GM03348 (cell line): ENCODE measurements at places on chromosomes 1 and 21.

DNA sequence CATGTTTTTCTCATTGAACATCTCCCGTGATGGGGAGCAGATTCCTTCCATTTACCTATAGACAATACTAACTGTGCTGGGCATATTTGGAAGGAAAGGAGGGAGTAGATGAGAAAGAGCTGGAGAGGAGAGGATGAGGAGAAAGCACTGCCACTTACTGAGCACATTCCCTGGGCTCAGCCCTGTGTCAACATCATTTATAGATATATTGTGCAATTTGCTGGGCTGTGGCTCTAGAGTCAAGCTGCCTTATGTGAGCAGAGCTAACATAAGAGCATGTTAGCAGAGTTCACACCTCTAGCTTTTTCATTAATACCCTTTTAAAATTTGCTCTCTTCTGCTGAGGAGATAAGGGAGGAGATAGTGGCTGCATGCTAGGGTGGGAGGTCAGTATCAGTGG is 22.3 kb upstream of the CD53 start:
- no peak for DNase-seq

DNA sequence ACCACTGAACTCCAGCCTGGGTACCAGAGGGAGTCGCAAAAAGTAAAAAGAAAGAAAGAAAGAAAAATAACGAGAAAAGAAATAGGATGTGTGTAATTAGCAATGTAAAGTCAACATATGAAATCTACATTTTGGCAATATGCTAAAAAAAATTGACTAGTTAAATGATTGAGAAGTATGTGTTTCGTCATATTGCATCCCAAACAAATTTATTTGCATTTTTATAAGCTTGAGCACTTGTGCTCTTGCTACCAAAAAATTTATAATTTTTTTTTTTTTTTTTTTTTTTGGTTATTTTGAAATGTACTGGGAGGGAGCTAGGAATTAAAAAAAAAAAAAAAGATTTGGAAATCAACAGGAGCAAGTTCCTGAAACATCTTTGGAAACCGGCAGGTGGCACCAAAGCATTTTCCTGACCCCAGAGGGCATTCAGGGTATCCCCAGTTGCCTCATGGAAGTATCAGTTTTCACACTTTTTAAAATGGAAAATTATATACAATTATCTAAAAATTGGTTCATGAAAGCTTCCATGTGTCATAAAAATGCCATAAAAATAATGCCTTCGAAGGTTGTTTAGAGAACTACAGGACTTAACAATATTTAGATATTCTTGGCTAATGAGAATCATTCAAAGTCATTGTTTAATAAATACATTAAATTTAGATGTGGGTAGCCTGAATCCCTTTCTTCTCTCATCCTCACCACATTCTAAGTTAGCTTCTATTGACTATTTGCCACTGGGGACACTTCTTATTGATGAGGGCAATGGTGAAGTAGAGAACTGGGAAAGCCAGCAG is 4.8 kb upstream of the HEATR1 start:
- DNase-seq, result peak; percentile 62

DNA sequence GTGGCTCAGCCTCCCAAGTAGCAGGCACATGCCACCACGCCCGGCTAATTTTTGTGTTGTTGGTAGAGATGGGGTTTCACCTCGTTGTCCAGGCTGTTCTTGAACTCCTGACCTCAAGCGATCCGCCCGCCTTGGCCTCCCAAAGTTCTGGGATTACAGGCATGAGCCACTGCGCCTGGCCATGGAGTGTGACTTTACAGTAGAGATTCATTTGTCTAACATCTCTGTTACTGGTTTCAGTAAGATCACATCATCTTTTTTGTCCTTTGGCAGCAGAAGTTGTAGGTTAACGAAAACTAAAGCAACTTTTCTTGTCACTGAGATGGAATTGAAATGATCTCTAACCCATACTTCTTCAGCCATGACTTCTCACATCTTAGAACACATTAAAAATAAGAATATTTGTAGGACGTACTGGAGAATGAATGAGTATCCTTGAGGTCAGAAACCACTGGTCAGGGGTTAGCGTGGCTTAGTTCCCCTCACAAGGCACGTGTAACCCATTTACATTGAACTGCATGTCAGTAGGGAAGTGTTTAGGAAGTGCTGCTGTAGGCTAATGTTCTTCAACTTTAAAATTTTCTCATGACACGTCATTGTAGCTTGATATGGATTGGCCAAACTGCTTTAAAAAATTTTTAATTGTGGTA is 75.9 kb downstream of the CAMTA1 start:
- DNase-seq, result no peak

DNA sequence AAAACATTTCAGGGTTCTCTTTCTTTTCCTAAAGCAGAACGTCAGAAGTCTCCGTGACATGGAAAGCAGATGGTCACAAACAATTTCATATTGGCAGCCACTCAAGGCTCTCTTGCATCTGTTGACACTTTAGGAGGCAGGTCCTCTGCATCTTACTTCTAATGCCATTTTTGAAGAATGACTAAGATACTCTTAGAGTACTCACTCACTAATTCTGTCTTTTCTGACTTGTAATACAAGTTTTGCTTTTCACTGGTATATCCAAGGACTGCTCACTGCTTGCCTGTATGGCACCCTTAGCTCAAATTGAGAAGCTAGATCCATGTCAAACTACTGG is 68.3 kb downstream of the PRRX1 start:
- peak; percentile 20 for DNase-seq

DNA sequence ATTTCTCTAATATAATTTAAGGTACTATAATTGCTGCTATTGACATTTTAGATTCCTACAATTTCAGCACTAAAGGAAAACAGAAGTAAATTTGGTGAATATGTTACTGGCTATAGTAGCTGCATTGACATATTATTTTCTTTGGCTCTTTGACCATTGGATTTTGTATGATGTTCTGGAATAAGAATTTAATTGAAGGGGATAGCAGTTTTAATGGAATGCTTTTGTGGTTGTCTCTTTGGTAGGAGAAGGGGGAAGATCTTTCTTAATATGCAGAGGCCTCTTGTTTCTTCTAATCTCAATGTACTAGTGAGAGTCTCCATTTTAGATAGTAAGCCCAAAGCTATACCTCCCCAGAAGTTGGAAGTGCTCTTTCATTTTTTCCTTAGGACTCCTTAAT is 6.9 kb downstream of the DTL start:
- no peak for DNase-seq

DNA sequence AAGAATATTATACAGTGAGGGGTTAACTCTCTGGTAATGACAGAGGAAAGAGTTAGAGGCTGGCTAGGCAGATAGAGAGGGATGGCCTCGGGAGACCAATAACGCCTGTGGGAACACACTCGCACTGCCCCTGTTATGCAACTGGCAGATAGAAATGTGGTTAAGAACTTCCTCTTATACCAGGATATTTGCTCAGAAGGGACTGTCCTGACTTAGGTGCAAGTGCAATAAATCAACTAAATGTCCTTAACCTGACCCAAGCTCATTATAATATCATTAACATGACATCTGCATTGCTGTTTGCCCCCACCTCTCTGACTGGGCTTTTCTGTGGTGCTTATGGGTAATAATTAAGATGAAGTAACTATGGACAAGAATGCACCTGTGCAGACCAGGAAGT is 1518.0 kb downstream of the NCAM2 start:
- DNase-seq, result no peak

GRCh38 chr1:42173155-42173933 is 8.8 kb upstream of the GUCA2A start:
- peak; percentile 85 for DNase-seq

- DNase-seq, result no peak
Measured at GRCh38 chr1:107897438-107898345, 67.3 kb downstream of the VAV3 start.

- no peak for DNase-seq
Measured at GRCh38 chr21:15005391-15005790, 59.4 kb downstream of the NRIP1 start.

- peak; percentile 96 for DNase-seq
Measured at GRCh38 chr1:1540090-1540817, at the start of gene TMEM240. TMEM240 (minus strand) TSS chr1:1540624; CDS start chr1:1540346, 278 bp downstream.

DNA sequence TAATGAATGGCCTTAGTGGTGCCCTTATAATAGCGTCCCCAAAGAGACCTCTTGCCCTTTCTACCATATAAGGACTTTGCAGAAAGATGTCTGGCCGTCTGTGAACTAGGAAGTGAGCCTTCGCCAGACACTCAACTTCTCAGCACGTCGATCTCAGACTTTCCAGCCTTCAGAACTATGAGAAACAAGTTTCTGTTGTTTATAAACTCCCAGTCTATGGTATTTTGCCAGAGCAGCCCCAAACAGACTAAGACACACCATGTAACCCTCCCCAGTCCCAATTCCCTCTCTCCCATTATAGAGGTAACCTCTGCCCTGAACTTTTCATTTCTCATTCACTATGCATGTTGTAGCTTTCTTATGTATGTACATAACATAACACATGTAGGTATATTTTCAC is 55.7 kb downstream of the NID1 start:
- DNase-seq, result no peak

DNA sequence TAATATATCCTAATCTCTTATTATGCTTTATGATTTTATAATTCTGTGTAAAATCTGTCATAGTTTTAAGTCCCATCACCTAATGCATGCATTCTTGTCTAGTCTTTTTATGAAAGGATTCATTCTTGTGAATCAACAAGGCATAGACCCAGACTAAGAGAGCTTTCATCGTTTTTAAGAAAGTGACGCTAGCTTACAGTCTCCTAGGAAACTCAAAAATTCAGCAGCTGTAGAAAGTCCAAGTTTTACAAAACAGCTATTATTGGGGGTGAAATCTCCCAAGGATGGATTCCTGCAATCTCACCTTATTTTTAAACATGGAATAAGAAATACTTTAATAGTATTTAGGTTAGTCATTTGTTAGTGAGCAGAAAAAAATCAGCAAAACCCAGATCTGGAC is 104.7 kb downstream of the NCAM2 start:
- DNase-seq, result no peak

DNA sequence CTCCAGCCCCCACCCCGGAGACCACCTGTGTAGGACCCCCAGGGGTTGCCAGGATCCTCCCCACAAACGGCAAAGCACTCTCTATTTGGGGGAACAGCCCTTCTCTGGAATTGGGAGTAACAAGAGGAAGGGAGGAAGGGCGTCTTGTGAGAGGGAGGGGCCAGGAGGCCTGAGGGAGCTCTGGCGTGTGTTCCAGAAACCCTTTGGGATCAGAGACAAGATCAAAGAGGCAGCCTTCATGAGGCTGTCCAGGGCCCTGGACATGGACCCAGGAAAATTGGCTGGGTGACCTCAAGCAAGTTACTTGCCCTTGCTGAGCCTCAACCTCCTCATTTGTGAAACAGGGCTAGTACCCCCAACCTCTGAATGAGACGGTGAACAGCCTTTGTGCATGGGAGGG is 18.1 kb upstream of the ECE1 start:
- no peak for DNase-seq

DNA sequence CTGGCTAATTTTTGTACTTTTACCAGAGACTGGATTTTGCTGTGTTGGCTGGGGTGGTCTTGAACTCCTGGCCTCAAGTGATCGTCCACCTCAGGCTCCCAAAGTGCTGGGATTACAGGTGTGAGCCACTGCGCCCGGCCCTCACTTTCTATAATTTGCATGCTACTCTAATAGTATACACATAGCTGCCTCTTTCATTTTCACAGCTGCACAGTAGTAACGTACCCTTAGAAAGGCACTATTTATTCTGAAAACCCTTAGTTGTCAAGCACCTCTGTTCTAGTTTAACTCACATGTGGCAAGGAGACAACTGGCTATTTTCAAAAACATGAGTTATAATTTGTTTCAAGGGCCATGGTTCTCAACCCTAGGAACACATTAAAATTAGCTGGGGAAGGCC is 17.2 kb downstream of the TPM3 start:
- no peak for DNase-seq

DNA sequence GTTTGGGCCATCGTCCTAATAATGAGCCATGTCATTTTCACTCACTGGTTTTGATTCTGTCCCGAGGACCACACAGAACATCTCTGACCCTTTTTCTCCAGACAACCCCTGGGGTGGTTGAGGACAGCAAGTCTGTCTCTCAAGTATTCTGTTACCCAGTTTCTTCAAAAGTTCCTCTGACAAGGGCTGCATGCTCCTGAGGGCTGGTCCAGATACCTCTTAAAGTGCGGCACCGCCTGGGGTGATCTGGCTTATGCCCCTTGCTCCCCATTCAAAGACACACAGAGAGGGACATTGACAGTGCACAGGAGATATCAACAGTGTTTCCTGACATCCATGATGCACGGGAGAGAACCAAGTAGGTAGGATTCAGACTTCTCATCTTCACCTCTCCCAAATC is 132.9 kb upstream of the EDN2 start:
- no peak for DNase-seq

GRCh38 chr1:184215274-184215925 is 163.9 kb downstream of the TSEN15 start:
- DNase-seq, result no peak

DNA sequence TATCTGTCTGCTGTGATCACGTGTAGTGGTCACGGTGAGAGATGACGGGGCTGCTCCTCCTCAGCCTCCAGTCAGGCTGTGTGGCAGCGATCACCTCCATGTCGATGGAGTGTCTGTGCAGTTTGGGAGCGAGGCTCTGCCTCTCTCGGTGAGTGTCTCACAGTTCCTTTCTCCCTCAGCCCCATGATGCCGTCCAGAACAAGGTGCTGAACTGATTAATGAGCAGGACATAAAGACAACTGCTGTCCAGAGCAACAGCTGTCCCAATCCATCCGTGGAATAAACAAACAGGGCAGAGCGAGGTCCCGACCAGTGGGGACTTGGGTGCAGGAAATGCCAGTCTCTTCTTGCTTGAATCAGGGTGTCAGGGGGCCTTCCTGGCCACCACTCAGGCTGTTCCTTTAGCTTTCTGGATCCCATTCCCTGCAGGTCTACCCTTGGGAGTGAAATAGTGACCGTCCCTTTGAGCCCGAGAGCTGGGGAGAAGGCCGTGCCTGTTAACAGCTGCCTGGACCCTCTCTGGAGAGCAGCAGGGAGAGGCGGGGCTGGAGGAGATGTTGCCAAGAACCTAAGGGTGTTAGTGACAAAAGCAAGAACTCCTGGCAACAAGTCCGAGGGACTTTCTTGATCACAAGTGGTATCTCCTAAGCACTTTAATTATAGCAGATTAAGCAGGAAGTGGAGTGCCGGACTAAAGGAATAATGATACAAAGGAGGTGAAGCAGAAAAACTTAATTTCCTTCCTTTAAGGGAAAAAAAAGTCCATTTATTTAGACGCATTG is 443.9 kb downstream of the KIF26B start:
- no peak for DNase-seq

DNA sequence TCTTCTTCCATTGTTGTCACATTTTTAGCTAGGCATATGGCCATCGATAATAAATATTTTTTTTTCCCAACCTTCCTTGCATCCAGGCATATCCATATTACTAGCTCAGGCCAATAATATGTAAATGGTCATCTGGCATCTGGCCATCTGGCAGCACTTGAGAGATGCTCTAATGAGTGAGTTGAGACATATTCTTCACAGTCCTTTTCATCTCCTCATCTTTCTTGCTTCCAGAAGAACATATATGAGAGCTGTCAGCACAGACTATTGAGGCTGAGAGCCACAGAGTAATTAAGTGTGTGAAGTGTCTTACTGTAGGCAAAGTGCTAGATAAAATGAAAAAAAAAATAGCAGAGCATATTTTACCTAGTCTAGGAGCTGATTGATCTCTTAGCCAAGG is 628.4 kb upstream of the TMPRSS15 start:
- no peak for DNase-seq
